Activated naive CD8-positive, alpha-beta T cell treated with anti-CD3 and anti-CD28 coated beads for 36 hours (primary cell): ENCODE measurements at places on chromosomes 2 and 18. TPM values are rescaled to one million over a fixed set of nuclear protein-coding genes. Genes with fewer than 3 reads are reported as not detected.
A peak's percentile ranks its signal among the peaks of the same experiment; 100 is the strongest.

DNA sequence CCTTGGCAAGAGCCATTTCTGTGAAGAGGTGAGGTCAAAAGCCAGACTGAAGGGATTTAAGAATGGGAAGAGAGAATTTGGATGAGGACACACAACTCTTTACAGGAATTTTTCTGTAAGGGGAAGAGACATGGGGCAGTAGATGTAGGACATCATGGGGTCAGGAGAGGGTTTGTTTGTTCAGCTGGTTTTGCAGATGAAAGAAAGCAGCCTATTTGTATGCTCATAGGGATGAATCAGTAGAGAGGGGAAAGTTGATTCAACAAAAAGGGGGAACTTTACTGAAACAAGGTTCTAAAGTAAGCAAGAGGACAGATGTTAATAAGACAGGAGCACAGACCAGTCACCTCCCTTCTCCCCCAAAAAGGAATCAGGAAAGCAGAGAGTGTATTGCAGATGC lies 11.2 kb downstream of the SCG2 start:
- DNase-seq, result no peak
- no peaks in the 10 kb centered on the region for H3K4me1 ChIP-seq
- no peaks in the 10 kb centered on the region for H3K36me3 ChIP-seq
- H3K27ac ChIP-seq, result no peak overlapping the region

NEURL3 gene
- total RNA-seq, result 0.16 TPM

CDH20 gene
- 0.25 TPM for total RNA-seq

DNA sequence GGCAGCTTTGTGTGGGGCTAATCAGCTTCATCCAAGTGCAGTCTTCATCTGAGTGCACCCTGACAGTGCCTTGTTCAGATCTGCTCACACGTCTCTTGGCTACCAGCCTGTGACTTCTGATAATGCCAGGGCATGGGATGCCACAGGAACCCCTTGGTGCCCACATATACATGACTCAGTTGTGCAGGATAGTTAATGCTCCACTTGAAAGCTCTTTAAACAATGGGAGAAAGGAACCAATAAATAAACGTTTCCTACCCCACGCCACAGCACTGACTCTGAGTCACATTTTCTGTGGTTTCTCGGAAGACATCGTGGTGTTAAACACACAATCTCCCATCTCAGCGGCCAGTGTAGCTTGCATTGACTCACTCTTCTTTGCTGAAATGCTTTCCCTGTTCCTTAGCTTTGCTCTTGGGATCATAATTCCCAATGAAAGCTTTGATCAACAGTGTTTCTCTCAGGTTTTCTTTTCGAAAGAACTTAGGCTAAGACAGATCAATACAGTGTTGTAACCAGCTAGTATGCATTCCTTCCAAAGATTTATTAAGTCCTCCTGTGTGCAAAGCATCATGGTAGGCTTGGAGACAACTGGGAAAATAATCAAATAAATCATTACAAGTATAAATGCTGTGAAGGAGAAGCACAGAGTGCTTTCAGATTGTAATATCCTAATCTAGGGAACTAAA lies 142.0 kb downstream of the COPS8 start:
- no peaks in the 10 kb centered on the region for H3K36me3 ChIP-seq
- DNase-seq, result peak; percentile 18
- no peak overlapping the region for H3K27ac ChIP-seq
- peaks cover 5% of the 10 kb centered on the region for H3K4me1 ChIP-seq
- peaks cover 22% of the 10 kb centered on the region for H3K27me3 ChIP-seq
- H3K4me3 ChIP-seq, result no peak overlapping the region

- H3K4me1 ChIP-seq, result peaks cover 14% of the 10 kb centered on the region
- no peak for DNase-seq
- no peak overlapping the region for H3K4me3 ChIP-seq
Observed at GRCh38 chr2:61962095-61962984, 56.9 kb downstream of the COMMD1 start.

APLF gene
- 2.4 TPM for total RNA-seq

GRCh38 chr2:134773335-134773734 lies 54.5 kb upstream of the TMEM163 start:
- DNase-seq, result no peak
- peaks cover 4% of the 10 kb centered on the region for H3K4me1 ChIP-seq
- H3K4me3 ChIP-seq, result no peak overlapping the region
- H3K36me3 ChIP-seq, result no peaks in the 10 kb centered on the region
- no peaks in the 10 kb centered on the region for H3K27me3 ChIP-seq

TMEM17 gene
- 0.25 TPM for total RNA-seq

GRCh38 chr2:72581560-72582181 lies 244.2 kb downstream of the EXOC6B start:
- no peak overlapping the region for H3K4me3 ChIP-seq
- H3K27me3 ChIP-seq, result no peaks in the 10 kb centered on the region
- peaks cover 6% of the 10 kb centered on the region for H3K36me3 ChIP-seq
- no peak overlapping the region for H3K27ac ChIP-seq

RIT2 gene
- not detected for total RNA-seq

GRCh38 chr2:45439788-45440773 lies 171.0 kb downstream of the SRBD1 start:
- peaks cover 43% of the 10 kb centered on the region for H3K36me3 ChIP-seq
- no peak overlapping the region for H3K27ac ChIP-seq
- peaks cover 9% of the 10 kb centered on the region for H3K4me1 ChIP-seq
- no peak overlapping the region for H3K4me3 ChIP-seq
- no peaks in the 10 kb centered on the region for H3K27me3 ChIP-seq

GRCh38 chr18:74715306-74715705 lies 117.6 kb downstream of the ZNF407 start:
- no peak overlapping the region for H3K4me3 ChIP-seq
- no peak for DNase-seq
- peaks cover 17% of the 10 kb centered on the region for H3K36me3 ChIP-seq
- no peaks in the 10 kb centered on the region for H3K27me3 ChIP-seq

DNA sequence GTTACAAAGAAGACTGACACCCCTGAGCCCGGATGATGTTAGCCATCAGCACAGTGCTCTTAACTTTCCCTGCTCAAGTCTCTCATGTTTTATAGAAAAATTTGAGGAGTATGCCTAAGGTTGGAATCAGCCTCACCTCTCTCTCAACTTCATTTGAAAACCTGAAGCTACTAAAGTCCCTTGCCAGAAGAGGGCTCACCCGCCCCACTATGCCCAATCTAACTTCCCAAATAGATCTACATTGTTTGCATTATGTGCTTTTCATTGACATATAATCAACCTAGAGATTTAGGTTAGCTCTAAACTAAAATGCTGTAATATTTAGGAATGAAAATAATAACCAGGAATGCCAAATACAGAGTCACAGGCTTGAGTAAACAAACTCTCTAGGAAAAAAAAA lies 305.4 kb downstream of the NCKAP5 start:
- no peak overlapping the region for H3K4me3 ChIP-seq
- no peaks in the 10 kb centered on the region for H3K4me1 ChIP-seq
- H3K36me3 ChIP-seq, result no peaks in the 10 kb centered on the region
- DNase-seq, result no peak
- no peak overlapping the region for H3K27ac ChIP-seq
- peaks cover 26% of the 10 kb centered on the region for H3K27me3 ChIP-seq

- H3K4me3 ChIP-seq, result no peak overlapping the region
- peaks cover 13% of the 10 kb centered on the region for H3K27me3 ChIP-seq
- H3K36me3 ChIP-seq, result no peaks in the 10 kb centered on the region
- DNase-seq, result no peak
- H3K4me1 ChIP-seq, result peaks cover 8% of the 10 kb centered on the region
- no peak overlapping the region for H3K27ac ChIP-seq
Observed at GRCh38 chr18:48024009-48024512, 93.6 kb upstream of the SMAD2 start.

- H3K36me3 ChIP-seq, result peaks cover 4% of the 10 kb centered on the region
- H3K27me3 ChIP-seq, result no peaks in the 10 kb centered on the region
- no peak overlapping the region for H3K4me3 ChIP-seq
- H3K4me1 ChIP-seq, result peaks cover 39% of the 10 kb centered on the region
- peak overlapping the region; percentile 82 for H3K27ac ChIP-seq
Observed at GRCh38 chr2:12588986-12589385, 127.8 kb upstream of the TRIB2 start.

RAB27B gene
- not detected for total RNA-seq

- H3K27me3 ChIP-seq, result peaks cover 23% of the 10 kb centered on the region
- H3K27ac ChIP-seq, result no peak overlapping the region
- peaks cover 8% of the 10 kb centered on the region for H3K4me1 ChIP-seq
- H3K4me3 ChIP-seq, result no peak overlapping the region
- DNase-seq, result no peak
- no peaks in the 10 kb centered on the region for H3K36me3 ChIP-seq
Observed at GRCh38 chr2:219362524-219363164, 25.1 kb downstream of the DNPEP start.

GRCh38 chr2:176734868-176735267 lies 465.6 kb downstream of the MTX2 start:
- no peak for DNase-seq
- H3K27me3 ChIP-seq, result no peaks in the 10 kb centered on the region
- no peak overlapping the region for H3K27ac ChIP-seq

DNA sequence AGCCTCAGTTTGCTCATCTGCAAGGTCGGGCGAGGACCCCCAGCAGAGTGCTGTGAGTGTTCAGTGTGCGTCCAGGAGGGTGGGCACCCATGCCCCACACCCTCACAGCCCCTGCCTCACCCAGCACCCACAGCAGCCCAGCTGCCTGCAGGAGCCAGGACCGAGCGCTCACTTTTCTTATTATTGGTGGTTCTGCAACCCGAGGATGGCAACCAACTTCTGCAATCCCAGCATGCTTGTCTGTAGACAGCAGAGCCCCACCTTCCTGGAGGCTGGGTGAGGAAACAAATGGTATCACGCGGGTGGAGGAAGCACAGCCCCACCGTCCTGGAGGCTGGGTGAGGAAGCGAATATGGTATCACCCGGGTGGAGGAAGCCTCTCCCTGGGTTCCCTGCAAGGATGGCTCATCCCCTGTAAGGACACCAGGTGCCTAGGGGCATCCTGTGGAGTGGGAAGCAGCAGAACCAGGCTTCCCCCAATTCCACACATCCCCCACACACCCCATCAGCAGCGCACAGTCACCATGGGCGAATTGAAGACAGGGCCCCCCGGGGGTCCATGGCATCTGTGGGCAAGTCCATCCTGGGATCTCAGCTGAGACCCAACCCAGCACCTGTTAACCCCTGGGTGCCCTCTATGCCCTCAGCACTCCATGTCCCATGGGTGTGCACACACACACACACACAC lies 220.5 kb upstream of the RAB6C start:
- H3K4me1 ChIP-seq, result no peaks in the 10 kb centered on the region
- H3K27ac ChIP-seq, result no peak overlapping the region
- H3K27me3 ChIP-seq, result no peaks in the 10 kb centered on the region
- no peaks in the 10 kb centered on the region for H3K36me3 ChIP-seq

- peak overlapping the region; percentile 29 for H3K27ac ChIP-seq
- no peaks in the 10 kb centered on the region for H3K27me3 ChIP-seq
- H3K4me1 ChIP-seq, result peaks cover 22% of the 10 kb centered on the region
- H3K36me3 ChIP-seq, result peaks cover 5% of the 10 kb centered on the region
- no peak for DNase-seq
- no peak overlapping the region for H3K4me3 ChIP-seq
Observed at GRCh38 chr2:241041589-241042158, 43.3 kb downstream of the SNED1 start.

DNA sequence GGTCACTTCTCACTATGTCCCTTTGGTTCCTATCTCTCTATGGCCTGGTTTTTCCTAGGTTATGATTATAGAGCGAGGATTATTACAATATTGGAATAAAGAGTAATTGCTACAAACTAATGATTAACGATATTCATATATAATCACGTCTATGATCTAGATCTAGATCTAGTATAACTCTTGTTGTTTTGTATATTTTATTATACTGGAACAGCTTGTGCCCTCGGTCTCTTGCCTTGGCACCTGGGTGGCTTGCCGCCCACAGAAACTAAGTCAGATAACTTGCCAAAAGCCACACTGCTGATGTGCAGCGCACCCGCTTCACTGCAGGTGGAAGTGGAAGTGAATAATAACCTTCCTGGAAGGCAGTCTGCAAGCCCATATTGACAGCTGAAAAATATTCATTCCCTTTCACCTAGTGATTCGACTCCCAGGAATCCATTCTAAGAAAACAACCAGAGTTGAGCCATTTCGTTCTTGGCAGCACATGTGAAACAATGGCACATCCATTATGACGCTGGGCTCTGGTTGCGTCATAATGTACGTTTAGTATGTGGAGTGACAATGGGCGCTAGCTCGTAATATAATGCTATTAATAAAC lies 725 bp upstream of the ANKRD53 start:
- peak overlapping the region; percentile 83 for H3K27ac ChIP-seq
- H3K4me3 ChIP-seq, result peak overlapping the region; percentile 79
- peak; percentile 39 for DNase-seq
- peaks cover 12% of the 10 kb centered on the region for H3K4me1 ChIP-seq
- no peaks in the 10 kb centered on the region for H3K36me3 ChIP-seq

GRCh38 chr2:241149675-241149924 lies 328 bp upstream of the PASK start:
- peak overlapping the region; percentile 76 for H3K27ac ChIP-seq
- no peaks in the 10 kb centered on the region for H3K27me3 ChIP-seq
- no peak for DNase-seq
- H3K4me1 ChIP-seq, result peaks cover 45% of the 10 kb centered on the region
- peaks cover 6% of the 10 kb centered on the region for H3K36me3 ChIP-seq
